Neural crest cell (in vitro differentiated cells): ENCODE measurements at places on chromosomes 6 and 20. TPM values are rescaled to one million over a fixed set of nuclear protein-coding genes. Genes with fewer than 3 reads are reported as not detected.

PHACTR1 gene
- 10.3 and 10.4 TPM in 2 replicates for total RNA-seq

SCUBE3 gene
- total RNA-seq: 22.2 and 22.5 TPM in 2 replicates

GRCh38 chr6:103872678-103873077, 987.0 kb downstream of the HACE1 start:
- DNase-seq: no peak

GRCh38 chr6:12931639-12932038, 215.1 kb downstream of the PHACTR1 start:
- no peak for DNase-seq

APOM gene
- total RNA-seq: 3.8 and 4.2 TPM in 2 replicates

GRCh38 chr20:9985773-9986172, 49.0 kb upstream of the ANKEF1 start:
- DNase-seq: no peak

- no peak for DNase-seq
These were observed 14.9 kb downstream of the TCF21 start for GRCh38 chr6:133903855-133904254.

DNA sequence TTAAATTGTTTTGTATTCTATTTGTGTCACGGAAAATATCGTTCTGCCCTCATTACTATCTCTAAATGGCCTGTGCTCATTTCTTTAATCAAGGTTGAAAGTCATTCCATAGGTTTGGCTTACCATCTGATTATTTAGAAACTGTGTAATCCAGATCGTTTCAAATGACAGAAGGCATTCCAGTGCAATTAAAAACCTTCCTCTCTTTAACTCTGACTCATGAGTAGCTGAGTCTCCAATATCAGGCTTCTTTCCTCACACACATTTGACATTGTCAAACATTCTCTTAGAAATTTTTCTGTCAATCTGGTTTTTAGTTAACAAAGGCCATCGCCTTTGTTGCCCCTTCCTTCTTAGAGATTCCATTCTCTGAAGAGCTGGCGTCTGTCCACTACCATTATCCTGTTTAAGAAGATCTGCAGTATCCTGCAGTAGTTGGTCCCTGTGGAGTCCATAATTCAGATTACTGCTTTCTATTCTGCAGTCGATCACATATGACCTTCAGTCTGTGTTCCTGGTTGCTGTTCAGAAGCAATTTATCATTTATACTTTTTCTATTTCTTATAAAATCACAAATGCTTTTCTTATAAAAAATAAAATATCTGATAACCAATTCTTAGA, 3.9 kb upstream of the TRDN start:
- no peak for DNase-seq

SCAF8 gene
- total RNA-seq: 63.6 and 64.8 TPM in 2 replicates

- no peak for DNase-seq
These were observed 878 bp upstream of the PNRC1 start for GRCh38 chr6:89079511-89080234.

DNA sequence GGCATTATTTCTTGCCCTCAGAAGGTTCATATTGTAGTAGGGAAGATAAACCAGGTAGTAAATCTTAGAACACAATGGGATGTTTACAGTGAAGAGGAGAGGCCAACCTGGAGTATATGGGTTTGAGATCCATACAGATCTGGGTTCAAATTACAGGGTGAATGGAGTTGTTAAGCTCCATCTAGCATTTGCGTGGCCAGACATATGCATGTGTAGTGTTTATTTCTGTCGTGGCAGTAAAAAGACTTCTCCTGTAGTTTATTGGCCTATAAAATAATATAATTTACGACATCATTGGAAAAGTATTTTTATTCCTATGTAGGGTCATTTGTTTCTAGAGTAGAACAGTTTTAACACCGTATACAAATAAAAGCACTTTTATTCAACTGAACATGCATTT, 25.2 kb upstream of the TULP4 start:
- no peak for DNase-seq

GRCh38 chr6:105601541-105602236, 198.8 kb upstream of the PREP start:
- no peak for DNase-seq

PROKR2 gene
- not detected in 2 replicates for total RNA-seq

DNA sequence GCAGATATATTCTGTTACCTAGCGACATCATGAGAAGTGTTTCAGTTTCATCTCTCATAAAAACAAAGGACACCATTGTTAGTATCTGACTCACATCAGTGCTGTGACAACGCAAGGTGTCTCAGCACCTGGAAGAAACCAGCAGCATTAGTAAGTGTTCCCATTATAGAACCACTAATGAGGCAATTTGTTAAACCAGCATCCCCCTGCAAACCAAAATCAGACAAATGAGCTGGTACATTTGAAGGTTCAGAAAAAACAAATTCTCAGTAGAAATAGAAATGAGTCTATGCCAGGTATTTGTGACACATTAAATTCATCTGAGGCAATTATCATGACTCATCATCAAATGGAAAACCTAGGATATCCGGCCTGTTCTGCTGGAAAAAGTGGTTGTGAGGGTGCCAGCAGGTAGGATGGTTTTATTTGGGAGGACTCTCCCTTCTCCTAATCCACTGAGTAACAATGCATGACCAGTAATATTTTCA, 151.7 kb downstream of the TMEM200A start:
- DNase-seq: no peak

- peak; percentile 35 for DNase-seq
These were observed 1.3 kb upstream of the LRRC1 start for GRCh38 chr6:53793318-53794136.

- DNase-seq: no peak
These were observed 3.9 kb upstream of the TEAD3 start for GRCh38 chr6:35500782-35501181.

PPP1R3G gene
- 0.05 and 0.07 TPM in 2 replicates for total RNA-seq

DNA sequence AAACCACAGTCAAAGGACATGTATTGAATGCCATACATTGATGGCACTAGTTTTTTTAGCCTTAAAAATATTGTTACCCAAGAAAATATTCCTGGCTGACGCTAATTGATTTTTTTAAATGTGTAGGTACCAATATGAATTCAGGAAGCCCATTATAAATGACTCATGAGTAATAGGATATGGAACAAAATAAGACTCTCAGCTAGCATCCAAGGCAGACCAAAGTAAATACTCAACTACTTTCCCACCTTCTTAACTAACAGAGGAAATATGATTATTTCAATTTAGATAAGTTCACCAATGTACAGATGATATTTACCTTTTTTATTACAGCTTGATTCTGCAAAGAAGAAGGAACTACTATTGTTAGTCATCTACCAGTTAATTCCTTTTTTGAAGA, 43.2 kb upstream of the TXNDC5 start:
- DNase-seq: no peak

DNA sequence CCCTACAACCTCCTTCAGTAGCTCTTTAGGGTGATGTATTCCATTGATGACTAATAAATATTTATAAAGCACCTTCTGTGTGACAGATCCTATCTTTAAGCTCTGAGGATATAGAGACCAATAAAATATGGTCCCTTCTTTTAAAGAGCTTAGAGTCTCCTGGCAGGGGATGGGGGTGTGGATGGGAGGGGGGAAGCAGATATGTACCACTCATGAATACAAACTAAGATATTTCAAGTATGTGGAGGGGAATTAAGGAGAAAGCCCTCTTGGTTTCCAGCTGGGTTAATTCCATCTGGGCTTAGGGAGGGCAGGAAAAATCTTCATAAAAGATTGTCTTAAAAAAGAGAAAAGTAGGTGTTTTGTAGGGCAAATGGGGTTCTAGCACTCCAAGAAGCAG, 21.6 kb upstream of the FBXO9 start:
- DNase-seq: no peak

DNA sequence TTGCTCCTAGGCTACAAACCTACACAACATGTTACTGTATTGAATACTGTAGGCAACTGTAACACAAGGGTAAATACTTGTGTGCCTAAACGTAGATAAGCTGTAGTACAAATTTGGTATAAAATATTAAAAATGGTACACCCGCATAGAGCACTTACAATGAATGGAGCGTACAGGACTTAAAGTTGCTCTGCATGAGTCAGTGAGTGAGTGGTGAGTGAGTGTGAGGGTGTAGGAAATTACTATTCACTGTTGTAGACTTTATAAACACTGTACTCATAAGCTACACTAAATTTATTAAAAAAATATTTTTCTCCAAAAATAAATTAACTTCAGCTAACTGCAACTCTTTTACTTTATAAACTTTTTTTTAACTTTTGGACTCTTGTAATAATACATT, 391.6 kb downstream of the ADGRB3 start:
- no peak for DNase-seq

LY6G6F gene
- total RNA-seq: not detected in 2 replicates

DNA sequence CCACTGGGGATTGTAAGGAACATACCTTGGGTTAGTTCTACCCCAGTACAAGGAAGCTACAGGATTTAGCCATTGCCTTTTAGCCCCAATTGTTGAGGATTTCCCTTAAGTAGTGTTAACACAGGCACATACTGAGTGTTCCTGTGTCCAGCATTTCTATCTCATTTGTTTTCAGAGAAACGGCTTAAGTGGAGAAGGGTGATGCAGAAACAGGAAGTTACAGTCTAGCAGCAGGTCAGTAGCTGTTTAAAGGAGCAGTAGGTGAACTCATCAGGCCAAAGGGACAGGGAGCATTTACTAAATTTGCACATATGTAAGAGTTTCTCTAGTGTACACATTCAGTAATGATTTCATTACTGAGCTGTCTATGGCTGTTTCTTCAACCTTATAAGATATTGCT, 644.2 kb upstream of the GJE1 start:
- DNase-seq: no peak

GRCh38 chr6:50047026-50047425, 2.7 kb downstream of the DEFB112 start:
- DNase-seq: no peak

SIRPD gene
- not detected in 2 replicates for total RNA-seq

GGTLC1 gene
- not detected in 2 replicates for total RNA-seq

TTLL9 gene
- total RNA-seq: 2.9 and 3.3 TPM in 2 replicates

GRCh38 chr20:49024220-49024619, 21.9 kb upstream of the CSE1L start:
- no peak for DNase-seq

GRCh38 chr6:14880677-14881076, 365.2 kb upstream of the JARID2 start:
- no peak for DNase-seq

DNA sequence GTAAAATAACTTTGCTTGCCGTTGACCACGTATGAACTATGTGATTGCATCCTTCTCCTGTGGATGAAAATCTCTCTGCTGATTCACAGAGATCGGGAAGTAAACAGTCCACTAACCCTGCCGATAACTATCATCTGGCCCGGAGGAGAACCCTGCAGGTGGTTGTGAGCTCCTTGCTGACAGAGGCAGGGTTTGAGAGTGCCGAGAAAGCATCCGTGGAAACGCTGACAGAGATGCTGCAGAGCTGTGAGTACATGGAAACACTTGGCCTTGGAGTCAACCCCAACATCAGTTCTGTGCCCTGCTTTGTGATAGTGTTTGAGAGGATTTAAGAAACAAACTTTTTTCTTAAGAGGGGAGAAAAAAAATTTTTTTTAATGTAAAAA, 937 bp downstream of the TAF8 start:
- DNase-seq: no peak

- no peak for DNase-seq
These were observed 18.5 kb downstream of the SDC4 start for GRCh38 chr20:45329497-45330319.

HLA-DRB5 gene
- total RNA-seq: not detected in 2 replicates

ITCH gene
- total RNA-seq: 68.6 and 69.3 TPM in 2 replicates

- no peak for DNase-seq
These were observed 176.6 kb upstream of the TAB2 start for GRCh38 chr6:149140910-149141290.

GRCh38 chr6:92329208-92329847, 1090.0 kb downstream of the EPHA7 start:
- no peak for DNase-seq

GRCh38 chr6:12956991-12957320, 240.4 kb downstream of the PHACTR1 start:
- DNase-seq: no peak

DNA sequence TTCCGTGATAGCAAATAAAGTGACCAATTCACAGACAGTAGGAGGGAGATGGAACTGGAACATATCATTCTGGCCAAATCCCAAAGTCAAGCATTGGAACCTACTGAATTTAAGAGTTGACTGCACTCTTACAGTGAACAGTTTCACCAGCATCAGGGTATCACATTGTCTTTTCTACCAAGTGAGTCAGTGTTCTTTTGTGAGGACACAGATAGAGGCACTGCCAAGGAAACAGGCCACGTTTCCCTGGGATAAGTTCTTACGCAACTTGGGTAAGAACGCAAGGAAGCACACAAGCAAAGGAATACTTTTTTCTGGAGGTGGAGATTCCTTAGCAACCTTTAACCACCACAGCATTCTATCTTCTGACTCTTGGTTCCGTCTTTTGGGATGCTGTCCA, 28.6 kb upstream of the ENPP5 start:
- no peak for DNase-seq

FAM110A gene
- total RNA-seq: 16.8 and 17.4 TPM in 2 replicates

- no peak for DNase-seq
These were observed 52.9 kb downstream of the FAM83B start for GRCh38 chr6:54899442-54899841.

DNA sequence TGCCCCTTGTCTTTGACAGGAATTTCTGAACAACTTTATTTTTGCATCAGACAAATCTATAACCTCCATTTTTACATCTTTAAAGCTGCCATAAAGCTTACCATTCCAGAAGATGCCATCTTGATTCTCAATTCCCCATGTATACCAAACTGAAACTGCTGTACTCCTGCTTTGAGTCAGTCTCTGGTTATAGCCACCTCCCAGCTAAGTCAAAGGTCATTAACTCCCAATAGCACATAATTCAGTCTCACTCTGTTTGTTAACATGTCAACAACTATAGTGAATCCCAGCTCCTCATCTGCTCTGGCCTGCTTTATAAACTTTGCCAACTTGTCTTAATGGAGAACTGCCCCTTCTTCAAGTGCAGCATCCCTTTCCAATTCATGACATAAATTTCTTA, 343.6 kb downstream of the FRK start:
- DNase-seq: no peak

DNA sequence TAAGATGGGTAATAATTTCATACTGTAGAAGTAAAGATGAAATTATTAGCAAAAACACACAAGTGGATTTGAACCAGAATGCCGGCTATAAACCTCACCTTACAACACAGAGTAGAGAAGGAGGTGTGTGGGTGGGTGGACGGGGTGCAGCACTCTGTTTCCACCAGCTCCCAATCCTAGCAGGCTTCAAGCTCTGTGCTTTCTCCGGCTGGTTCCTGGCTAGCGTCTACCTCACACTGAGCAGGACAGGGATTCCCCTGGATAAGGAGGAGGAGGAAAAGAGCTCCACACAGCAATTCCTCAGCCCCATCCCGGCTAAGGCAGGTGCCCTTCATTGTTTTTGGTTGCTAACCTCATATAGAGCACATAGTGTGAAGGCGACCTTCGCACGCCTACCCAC, 453.3 kb downstream of the C6orf118 start:
- DNase-seq: no peak

- DNase-seq: no peak
These were observed 112.5 kb downstream of the WDR27 start for GRCh38 chr6:169589293-169589692.

DNA sequence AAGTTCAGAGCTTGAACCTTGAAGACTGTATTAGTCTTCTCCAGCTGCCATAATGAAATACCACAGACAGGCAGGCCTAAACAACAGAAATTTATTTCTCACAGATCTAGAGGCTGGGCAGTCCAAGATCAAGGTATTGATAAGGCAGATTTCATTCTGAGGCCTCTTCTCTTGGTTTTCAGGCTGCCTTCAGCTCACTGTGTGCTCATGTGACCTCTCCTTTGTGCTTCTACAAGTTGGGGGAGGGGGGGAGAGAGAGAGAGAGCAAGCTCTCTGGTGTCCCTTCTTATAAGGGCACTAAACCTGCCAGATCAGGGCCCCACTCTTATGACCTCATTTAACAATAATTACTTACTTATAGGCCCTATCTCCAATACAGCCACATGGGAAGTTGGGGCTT, 102.6 kb upstream of the RSPO3 start:
- no peak for DNase-seq

TREM2 gene
- not detected in 2 replicates for total RNA-seq
